ENCODE measurements at places on chromosomes 4 and X.

DNA sequence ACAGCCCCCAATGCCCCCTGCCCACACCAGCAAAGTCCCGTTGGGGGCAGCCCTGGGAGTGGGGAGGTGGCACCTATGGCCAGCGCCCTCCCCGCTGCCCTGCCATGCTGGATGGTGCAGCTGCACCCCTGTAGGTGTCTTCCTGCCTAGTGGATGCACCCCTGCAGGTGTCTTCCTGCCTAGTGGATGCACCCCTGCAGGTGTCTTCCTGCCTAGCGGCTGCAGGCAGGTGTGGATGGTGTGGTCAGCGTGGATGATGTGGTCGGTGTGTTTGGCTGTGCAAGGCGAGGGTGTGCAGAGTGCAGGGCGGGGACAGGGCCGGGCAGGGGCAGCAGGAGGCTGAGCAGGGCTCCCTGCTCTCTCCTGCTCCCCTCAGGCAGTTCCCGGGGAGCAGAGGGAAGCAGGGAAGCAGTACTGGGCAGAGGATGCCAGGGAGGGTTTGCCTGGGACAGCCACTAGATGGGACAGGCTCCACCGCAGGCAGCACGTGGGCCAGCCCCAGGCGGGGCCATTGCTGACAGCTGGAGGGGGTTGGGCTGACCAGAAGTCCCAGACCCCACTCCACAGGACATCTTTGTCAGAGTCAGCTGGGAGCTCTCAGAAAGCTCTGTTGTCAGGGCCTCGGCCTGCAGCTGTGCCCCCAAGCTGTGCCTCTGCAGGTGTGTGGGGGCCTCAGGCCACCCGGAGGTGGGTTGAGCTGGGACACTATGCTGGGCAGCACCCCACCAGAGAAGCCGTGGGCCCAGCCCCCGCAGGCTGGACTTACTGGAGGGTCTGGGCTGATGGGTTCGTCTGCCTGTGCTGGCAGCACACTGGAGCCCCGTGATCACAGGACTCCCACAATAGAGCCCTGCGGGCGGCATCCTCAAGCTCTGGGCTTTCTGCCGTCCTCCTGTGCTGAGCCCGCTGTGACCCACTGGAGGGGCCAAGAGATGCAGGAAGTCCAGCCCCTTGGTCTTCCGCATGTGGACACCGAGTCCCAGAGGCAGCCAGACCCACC lies 23.7 kb downstream of the DOK7 start:
- DNase-seq, result no peak

DNA sequence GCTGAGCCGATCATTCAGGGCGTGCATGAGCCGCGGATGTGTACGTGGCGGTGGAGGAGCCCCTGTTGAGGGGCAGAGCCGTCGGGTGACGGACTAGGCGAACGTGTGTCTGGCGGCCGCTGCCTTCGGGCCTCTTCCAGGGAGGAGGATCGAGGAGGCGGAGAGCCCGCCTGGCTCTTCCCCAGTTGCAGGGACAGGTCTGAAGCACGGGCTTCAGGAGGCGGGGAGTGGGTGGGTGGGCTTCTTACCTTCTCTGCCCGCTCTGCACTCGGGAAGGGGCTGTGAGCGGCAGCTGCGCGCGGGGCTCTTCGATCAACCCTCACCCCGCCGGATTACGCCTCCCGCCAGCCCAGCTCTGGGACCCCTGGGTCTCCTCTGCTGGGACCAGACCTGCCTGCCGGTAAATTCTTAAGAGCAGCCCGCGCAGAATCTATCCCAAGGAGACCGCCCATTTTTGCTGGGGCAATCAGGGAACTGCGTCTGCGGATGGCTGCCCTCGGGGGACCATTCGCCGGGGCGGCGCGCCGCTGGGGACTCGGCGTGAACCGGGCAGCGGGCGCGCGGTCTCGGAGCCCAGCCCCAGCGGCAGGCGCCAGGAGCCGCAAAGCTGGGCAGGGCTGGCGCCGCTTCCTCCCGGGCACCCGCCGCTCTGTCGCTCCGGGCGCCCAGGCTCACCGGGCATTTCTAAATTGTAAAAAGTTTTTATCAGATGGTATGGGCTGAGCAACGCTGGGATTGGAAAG lies 4.9 kb downstream of the PLAC8 start:
- peak; percentile 66 for DNase-seq

DNA sequence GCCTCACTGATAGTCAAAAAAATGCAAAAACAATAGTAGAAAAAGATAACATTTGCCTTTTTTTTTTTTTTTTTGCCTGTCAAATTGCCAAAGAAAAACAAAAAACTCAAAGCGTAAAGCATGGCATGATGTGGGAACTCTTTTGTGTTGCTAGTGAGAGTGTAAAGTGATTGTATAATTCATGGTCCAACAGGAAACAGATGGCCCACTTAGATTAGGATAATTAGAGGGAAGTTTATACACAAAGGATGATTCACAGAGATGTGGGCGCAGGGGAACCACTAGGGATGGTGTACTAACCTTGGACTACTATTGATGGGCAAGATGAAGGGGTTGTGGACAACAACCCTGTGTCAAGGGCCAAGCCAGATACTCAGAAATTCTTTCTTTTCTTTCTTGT lies 16.4 kb downstream of the MCUB start:
- peak; percentile 10 for DNase-seq

- DNase-seq, result peak; percentile 81
Measured at GRCh38 chrX:121308276-121308805, 260.9 kb downstream of the GLUD2 start.

DNA sequence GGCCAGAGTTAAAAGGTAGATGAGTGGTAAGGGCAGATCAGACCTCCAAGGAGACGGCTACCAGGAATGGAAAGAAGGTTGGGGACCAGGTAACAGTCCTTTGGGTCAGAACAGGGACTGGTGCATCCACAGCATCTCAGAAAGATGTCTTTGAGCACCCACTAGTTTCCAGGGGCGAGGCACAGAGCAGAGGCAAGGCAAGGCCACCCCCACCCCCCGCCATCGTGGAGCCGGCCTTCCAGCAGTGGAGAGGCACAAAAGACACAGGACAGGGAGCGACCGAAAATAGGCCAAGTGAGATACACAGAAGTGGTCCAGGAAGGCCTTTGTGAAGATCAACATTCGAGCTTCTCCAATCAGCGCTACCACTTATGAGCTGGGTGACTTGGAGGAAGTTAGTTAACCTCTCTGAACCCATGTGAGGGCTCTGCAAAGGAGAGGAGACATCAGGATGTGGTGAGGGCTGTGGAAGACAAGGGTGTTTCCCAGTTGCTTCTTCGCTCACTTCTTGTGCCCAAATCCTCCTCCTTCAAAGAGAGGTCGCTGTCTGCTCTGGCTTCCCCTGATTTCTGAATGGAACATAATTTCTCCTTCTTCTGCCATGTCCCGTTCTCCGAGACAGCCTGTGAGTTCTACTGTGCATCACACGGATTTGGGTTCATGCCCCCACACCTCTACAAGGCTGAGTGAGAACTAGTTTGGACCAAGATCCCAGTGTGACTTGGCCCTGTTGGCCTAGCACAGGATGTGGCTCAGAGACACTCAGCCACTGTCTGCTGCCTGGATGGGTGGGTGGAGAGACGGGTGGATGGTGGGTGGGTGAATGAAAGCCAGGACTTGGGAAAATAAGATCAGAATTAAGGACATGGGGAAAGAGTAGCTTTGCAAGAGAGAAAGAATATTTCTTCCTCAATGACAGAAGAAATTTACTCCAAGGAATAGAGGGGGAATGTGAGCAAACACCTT lies 16.7 kb upstream of the MSX1 start:
- no peak for DNase-seq

- DNase-seq, result no peak
Measured at GRCh38 chr4:52862639-52863161, 583 bp downstream of the RASL11B start.

DNA sequence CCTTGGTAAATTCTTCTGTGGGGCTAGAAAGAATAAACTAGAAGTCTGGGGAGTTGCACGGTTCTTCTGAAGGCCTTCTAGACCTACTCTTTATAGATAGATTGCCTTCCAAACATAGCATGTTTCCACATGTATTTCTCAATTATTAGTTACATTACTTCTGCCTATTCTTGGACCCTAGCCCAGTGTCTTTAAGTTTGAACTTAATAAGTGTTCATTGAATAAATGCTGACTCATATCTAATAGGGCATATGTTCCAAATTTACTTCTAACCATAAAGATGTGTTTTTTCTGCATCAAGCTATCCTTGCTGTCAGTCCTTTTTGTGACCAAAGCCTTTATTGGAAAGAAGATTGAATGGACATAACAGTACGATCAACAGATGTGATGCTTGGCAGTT lies 503.6 kb upstream of the ZFP42 start:
- no peak for DNase-seq

GRCh38 chrX:101136235-101136634 lies 38.2 kb downstream of the CENPI start:
- peak; percentile 0 for DNase-seq

DNA sequence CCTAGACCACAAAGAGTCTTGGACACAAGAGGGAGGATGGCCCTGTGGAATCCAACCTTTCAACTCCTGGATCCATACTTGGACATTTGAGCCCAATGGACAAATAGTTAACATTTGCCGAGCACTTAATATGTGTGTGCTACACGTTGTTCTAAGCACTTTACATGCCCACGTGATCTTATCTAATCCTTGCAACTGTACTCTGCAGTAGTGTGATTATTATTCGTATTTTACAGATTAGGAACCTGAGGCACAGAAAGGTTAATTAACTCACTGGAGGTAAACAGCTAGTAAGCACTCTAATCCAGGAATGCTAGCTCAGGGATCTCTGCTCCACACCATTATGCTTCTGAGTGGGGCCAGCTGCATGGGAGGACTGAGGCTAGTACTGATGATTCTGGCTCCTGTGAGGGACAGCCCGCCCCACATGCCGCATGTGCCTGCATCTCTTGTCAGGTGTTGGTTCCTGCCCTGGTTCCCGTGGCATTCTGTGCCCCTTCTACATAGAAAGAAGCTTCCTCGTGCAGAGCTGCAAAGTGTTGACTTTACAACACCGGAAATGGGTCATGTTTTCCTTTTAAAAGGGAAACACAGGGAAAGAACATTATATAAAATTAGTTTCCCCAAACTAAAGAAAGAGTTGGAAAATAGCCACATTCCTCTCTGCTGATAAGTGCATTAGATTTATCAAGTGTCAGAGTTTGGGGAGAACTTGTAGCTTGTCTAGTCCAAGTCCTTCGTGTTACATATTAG lies 34.8 kb downstream of the PLAC1 start:
- DNase-seq, result no peak

- no peak for DNase-seq
Measured at GRCh38 chr4:23207059-23207458, 514.3 kb downstream of the GBA3 start.

GRCh38 chr4:16045687-16046086 lies 38.1 kb downstream of the PROM1 start:
- DNase-seq, result peak; percentile 15

- DNase-seq, result no peak
Measured at GRCh38 chr4:30728311-30728710, 8.1 kb downstream of the PCDH7 start.

DNA sequence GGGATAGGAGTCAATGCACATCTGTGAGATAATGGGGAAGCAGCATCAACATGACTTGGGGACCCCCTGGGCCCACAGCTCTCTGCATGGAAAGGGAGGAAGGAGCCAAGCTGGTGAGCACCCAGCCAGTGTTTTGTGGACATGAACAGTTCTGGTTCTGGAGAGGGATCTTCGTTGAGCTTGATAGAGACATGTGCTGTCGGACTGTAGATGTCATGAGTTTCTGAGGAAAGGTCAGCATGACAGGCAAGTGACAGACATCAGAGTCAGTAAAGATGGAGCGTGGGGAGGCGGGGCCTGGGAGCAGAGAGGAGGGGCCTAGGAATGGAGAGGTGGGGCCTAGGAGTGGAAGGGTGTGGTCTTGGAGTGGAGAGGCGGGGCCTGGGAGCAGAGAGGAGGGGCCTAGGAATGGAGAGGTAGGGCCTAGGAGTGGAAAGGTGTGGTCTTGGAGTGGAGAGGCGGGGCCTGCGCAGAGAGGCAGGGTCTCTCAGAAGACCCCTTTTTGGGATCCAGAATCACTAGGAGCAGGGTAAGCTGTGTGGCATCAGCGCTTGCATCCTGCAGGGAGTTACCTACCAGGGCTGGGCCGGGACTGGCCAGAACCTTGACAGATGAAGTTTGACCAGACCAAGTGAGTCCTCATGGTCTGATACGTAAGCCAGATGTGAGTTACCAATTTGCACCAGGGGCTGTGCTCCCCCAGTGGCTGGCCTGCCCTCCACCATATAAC lies 33.7 kb downstream of the PIGG start:
- DNase-seq, result peak; percentile 20

GRCh38 chr4:102390438-102390837 lies 45.2 kb upstream of the SLC39A8 start:
- DNase-seq, result peak; percentile 70

DNA sequence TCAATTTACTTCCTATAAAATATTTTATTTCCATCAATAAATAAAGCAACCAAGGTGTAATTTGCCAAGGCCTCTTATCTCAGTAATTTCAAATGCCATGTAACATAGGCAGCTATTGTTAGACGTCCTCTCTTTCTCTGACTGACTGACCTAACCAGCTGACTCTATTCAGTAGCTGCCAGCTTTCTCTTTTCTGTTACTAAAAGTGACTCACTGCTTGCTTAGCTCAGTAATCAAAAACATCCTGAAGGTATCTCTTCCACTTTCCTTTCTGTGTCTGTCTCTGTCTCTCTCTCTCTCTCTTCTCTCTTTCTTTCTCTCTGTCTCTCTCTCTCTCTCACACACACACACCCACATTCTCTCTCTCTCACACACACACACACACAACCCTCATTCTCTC lies 134.2 kb downstream of the SPOCK3 start:
- DNase-seq, result peak; percentile 17

DNA sequence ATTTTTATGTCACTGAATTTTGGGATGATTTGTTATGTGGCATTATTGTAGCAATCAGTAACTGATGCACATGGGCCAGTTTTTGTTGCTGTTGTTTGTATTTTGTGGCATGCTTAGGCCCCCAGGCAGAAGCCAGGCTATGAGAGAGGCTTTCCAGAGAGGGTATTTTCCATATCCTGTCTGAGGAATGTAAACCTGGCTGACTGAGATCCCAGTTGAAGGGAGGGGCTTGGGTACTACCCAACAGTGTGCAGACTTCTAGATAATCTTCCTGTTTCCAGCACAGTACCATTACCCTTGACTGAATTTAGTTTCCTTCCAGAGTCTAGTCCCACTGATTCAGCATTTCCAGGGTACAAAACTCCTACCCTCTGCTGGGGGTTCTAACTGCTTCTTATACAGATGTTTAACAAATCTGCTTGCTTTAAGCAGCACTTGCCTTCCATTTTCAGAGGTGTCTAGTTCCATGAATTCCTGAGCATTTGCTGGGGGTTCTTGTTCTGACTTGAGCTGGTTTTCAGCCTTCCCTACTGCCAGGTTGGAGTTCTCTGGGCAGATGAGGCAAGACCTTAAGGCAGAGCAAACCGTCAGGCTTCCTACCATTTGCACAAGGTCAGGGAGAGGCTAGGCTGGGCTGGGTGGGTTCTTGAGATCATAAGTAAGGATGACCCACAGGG lies 104.7 kb upstream of the EGFL6 start:
- no peak for DNase-seq
